Adrenal gland (tissue), 19 donors: ENCODE measurements at places on chromosomes 5 and 9. TPM values are rescaled to one million over a fixed set of nuclear protein-coding genes. Genes with fewer than 3 reads are reported as not detected.

DNA sequence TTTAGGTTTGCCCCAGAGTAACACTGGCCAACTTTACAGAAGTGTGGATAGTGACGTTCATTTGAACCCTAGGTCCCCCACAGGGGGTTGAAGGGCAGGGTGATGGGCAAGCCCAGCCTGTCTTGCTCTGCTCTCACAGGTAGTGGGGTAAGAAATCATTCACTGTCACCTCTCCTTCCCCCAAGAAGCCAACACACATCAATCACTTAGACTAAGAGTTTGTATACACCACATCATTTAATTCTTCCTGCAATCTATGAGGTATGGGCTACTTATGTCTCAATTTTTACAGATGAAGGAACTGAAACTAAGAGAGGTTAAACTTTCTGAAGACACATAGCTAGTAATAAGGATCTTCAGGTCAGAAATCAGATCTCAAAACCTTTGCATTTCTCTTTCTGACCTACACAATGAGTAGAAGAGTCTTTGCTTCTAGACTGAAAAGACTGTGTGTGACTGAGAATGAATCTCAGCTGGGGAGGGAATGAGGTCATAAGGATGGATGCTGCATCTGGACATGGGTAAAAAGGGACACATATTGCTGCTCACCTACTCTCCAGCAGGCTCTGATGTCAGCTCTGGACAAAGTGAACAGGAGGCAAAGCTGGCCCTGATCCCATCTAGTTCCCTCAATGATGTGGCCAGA is 81.0 kb upstream of the EQTN start:
- no peaks in the 10 kb centered on the region for H3K4me1 ChIP-seq
- no peaks in the 10 kb centered on the region for H3K27me3 ChIP-seq
- DNase-seq = no peak
- H3K27ac ChIP-seq = no peak overlapping the region
- H3K4me3 ChIP-seq = no peak overlapping the region

DNA sequence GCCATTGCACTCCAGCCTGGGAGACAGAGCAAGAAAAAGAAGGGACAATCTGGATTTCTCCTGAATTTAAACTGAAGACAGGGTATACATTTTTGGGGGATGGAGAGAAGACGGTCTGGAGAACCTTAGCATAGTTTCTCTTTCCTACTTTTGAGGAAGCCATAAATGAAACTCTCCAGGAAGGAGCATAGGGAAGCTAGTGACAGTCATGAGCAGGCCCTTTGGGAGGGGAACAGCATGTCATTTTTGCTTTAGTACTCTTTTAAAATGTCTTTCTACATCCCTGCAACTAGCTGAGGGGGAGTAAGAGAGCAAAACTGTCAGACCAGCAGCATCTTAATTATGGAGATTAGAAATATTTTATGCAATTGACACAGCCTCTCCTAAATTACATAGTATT is 8.2 kb upstream of the SLC44A1 start:
- no peaks in the 10 kb centered on the region for H3K36me3 ChIP-seq
- H3K27me3 ChIP-seq = no peaks in the 10 kb centered on the region
- H3K27ac ChIP-seq = no peak overlapping the region

The SMIM32 gene
- not detected for total RNA-seq

The STPG3 gene
- total RNA-seq = 3.1 TPM

The BTNL3 gene
- total RNA-seq = not detected

DNA sequence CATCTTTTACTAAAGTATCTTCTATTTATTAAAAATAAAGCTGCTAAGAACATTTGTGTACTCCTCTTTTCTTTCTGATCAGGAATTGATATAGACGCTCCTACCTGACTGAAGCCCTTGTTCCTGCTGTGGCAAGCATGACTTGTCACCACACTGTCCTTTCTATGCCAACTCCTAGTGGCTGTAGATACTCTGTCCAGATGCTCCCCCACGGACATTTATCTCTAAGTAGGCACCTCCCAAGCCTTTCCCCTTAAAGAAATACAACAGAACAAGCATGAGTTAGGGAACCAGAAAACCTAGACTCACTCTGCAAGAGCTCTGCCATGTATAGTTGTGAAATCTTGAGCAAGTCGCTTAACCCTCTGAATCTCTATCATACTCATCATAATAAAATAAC is 53.2 kb downstream of the FAM114A2 start:
- no peak overlapping the region for H3K4me3 ChIP-seq
- no peak overlapping the region for H3K27ac ChIP-seq
- H3K36me3 ChIP-seq = no peaks in the 10 kb centered on the region
- DNase-seq = no peak

The PCDHB8 gene
- total RNA-seq = 0.83 TPM

DNA sequence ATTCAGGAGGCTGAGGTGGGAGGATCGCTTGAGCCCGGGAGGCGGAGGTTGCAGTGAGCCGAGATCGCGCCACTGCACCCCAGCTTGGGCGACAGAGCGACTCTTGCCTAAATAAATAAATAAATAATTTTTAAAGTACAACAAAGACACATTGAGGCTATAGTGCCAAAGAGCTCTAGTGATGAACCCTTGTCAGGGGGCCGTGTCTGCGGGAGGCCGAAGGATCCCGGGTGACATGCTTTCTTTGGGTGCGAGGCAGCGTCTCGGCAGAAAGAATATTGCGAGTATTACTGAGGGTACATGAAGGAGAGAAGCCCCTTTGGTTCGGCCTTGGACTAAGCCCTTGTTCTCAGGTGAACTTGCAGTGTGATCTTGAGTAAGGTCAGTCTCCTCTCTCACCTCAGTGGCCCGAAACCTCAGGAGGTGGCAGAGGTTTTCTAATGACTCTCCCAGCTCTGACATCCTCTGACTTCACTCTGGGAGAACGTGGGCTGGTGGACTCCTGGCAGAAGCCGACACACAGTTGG is 397 bp upstream of the RECK start:
- H3K4me1 ChIP-seq = peaks cover 39% of the 10 kb centered on the region
- H3K27me3 ChIP-seq = no peaks in the 10 kb centered on the region
- DNase-seq = no peak
- H3K4me3 ChIP-seq = no peak overlapping the region

- H3K27ac ChIP-seq = no peak overlapping the region
- no peaks in the 10 kb centered on the region for H3K27me3 ChIP-seq
- H3K4me3 ChIP-seq = no peak overlapping the region
- no peak for DNase-seq
- no peaks in the 10 kb centered on the region for H3K36me3 ChIP-seq
Observed at GRCh38 chr9:98829766-98830165, 22.3 kb downstream of the GALNT12 start.

DNA sequence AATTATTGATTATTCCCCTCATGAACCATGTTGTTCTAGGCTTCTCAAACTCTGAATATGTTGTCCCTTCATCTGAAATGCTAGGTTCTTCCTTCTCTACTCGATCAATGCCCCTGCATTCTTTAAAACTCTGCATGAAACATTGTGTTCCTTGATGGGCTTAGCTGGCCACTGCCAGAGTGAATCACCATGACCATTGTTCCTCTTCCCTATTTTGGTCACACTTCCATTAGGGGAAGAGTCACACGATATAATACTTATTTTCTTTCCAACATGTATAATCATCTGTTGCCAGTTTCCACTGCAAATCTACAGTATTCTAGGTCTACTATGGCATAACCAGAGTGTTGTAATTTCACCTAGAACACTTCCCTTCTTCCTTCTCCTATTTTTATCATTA is 247.9 kb downstream of the TRPM3 start:
- no peak overlapping the region for H3K27ac ChIP-seq
- H3K36me3 ChIP-seq = no peaks in the 10 kb centered on the region
- no peak overlapping the region for H3K4me3 ChIP-seq
- no peak for DNase-seq

GRCh38 chr5:64788156-64788555 is 19.4 kb downstream of the CWC27 start:
- no peaks in the 10 kb centered on the region for H3K27me3 ChIP-seq
- H3K36me3 ChIP-seq = no peaks in the 10 kb centered on the region
- H3K4me1 ChIP-seq = peaks cover 4% of the 10 kb centered on the region
- no peak overlapping the region for H3K27ac ChIP-seq

The FAM151B gene
- 4.5 TPM for total RNA-seq

GRCh38 chr5:132237141-132237540 is 9.5 kb upstream of the P4HA2 start:
- no peaks in the 10 kb centered on the region for H3K27me3 ChIP-seq
- H3K36me3 ChIP-seq = no peaks in the 10 kb centered on the region
- H3K4me1 ChIP-seq = no peaks in the 10 kb centered on the region

GRCh38 chr9:5876026-5876425 is 14.7 kb upstream of the MLANA start:
- DNase-seq = no peak
- H3K36me3 ChIP-seq = no peaks in the 10 kb centered on the region
- H3K27me3 ChIP-seq = no peaks in the 10 kb centered on the region
- H3K4me1 ChIP-seq = peaks cover 4% of the 10 kb centered on the region
- H3K27ac ChIP-seq = no peak overlapping the region

The GLRA1 gene
- total RNA-seq = 2.7 TPM

DNA sequence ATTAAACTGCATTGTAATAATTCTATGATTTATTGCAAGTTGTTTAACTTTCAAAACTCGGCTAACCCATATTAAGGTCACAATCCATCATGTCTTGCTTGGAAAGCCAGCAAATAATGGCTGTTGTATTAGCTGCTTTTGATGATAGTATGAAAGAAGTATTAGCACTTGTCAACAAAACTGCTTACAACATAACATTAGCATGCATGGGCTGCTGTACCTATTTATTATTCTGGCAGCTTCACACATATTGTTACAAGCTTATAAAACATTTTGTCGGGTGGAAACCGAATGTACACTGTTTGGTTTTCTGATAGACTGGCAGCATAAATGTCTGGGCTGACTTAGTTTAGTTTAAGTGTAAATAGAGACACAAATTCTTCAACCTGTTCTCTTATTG is 378.3 kb downstream of the KIAA0825 start:
- H3K27ac ChIP-seq = peak overlapping the region; percentile 53
- H3K4me3 ChIP-seq = no peak overlapping the region
- no peaks in the 10 kb centered on the region for H3K36me3 ChIP-seq
- DNase-seq = no peak

The PCDHGC5 gene
- total RNA-seq = 3.5 TPM

The MEGF9 gene
- total RNA-seq = 28.5 TPM

- peaks cover 12% of the 10 kb centered on the region for H3K4me1 ChIP-seq
- no peaks in the 10 kb centered on the region for H3K36me3 ChIP-seq
- H3K27me3 ChIP-seq = no peaks in the 10 kb centered on the region
- DNase-seq = peak; percentile 81
Observed at GRCh38 chr5:102755686-102756371, 724 bp downstream of the PAM start.

DNA sequence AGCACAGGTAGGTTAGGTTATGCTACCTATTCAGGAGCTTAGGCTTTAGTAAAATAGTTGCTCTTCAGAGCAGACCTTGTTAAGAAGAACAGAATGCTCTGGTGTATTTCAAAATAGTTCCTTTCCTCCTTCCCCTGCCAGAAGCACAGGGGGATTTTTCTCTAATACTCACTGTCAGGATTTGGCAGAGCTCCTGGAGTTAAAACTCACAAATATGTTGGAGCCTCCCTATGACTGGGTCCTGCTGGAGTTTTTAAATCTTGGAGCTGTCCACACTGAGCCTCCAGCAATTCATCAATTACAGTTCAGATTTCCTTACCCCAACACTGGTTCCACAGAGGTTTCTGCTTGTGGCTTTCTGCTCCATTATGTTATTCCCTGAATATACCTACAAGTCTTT is 1233.8 kb upstream of the WWC1 start:
- no peaks in the 10 kb centered on the region for H3K27me3 ChIP-seq
- H3K4me1 ChIP-seq = no peaks in the 10 kb centered on the region
- H3K27ac ChIP-seq = no peak overlapping the region
- no peak for DNase-seq

The ZBTB43 gene
- 14.8 TPM for total RNA-seq
